ENCODE measurements at places on chromosomes 7 and 10.

- peak; percentile 70 for DNase-seq
Observed at GRCh38 chr10:124066781-124067714, 26.4 kb downstream of the CHST15 start.

- no peak for DNase-seq
Observed at GRCh38 chr7:85130702-85131101, 56.2 kb downstream of the SEMA3D start.

DNA sequence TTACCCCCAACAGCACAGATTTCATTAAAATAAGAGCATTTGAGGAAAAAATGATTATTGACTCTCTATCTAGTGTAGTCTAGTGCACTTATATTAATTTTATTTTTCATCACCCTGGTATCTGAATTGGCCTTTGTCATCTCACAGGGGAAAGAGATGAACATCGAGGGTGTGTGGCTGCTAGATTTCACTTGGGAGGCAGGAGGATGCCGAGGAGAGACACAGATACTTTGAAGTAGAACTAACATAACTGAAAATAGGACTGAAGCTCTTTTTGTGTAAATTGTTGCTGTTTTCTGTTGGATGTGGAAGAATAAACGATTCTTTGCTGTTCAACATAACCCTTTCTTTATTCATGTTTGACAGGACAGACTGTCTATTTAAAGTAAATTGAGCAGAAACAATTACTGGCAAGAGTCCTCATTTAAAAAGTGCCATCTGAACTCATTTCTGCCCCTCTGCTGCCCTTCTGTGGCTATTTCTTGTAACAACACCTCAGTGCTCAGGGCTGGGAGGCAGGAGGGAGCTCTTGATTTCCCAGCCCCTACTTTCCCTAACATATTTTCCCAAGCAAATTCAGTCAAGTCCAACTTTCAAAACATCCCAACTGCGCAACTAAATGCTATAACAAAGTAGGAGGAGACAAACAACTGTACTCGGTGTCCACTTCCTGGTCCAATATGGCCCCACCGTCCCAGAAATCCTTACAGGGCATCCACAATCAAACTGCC lies 15.6 kb downstream of the LYZL1 start:
- peak; percentile 78 for DNase-seq

- no peak for DNase-seq
Observed at GRCh38 chr7:1963575-1963974, 269.2 kb downstream of the MAD1L1 start.

DNA sequence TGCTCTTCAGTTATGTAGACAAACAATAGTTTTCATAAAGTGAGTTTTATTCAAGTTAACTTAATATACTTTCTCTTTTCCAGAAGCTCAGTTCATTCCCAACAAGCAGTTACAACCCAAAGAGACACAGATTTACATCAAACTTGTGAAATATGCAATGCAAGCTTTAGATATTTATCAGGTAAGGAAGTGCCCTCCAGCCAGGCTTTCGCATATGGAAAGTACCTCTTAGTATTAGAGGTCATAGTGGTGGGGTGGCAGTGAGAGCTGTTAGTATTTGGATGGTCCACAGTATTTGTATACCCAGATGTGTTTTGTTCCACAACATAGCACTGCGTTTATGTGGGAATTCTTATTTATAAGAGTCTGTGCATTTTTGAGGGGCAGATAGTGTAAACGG lies 32.1 kb downstream of the TRRAP start:
- no peak for DNase-seq

- DNase-seq: no peak
Observed at GRCh38 chr7:94612661-94613060, 43.3 kb downstream of the SGCE start.

- DNase-seq: no peak
Observed at GRCh38 chr7:121329191-121330052, 622 bp downstream of the WNT16 start.

GRCh38 chr10:124592736-124593430 lies 131.3 kb downstream of the LHPP start:
- no peak for DNase-seq

DNA sequence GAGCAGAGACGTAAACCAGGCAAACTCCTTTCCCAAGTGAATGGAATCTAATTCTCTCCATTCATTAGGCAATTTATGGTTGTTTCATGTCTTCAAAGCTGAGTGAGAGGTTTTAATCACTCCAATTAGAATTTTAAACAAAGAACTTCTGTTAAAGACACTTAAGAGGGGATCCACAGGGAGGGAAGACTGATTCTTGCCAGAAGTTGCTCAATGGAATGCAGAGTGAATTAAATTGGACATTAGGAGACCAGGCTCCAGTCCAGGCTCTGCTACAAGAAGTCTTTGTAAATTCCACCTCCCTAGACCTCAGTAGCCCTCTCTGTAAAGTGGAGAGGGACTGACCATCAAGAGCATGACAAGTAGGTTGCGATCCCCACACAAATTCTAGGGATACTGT lies 130.7 kb upstream of the TMEM72 start:
- DNase-seq: no peak

GRCh38 chr10:110498982-110499795 lies 1.5 kb downstream of the DUSP5 start:
- DNase-seq: no peak

GRCh38 chr10:79229071-79229541 lies 118.2 kb upstream of the PPIF start:
- no peak for DNase-seq

- no peak for DNase-seq
Observed at GRCh38 chr7:79512261-79512660, 58.8 kb upstream of the MAGI2 start.

DNA sequence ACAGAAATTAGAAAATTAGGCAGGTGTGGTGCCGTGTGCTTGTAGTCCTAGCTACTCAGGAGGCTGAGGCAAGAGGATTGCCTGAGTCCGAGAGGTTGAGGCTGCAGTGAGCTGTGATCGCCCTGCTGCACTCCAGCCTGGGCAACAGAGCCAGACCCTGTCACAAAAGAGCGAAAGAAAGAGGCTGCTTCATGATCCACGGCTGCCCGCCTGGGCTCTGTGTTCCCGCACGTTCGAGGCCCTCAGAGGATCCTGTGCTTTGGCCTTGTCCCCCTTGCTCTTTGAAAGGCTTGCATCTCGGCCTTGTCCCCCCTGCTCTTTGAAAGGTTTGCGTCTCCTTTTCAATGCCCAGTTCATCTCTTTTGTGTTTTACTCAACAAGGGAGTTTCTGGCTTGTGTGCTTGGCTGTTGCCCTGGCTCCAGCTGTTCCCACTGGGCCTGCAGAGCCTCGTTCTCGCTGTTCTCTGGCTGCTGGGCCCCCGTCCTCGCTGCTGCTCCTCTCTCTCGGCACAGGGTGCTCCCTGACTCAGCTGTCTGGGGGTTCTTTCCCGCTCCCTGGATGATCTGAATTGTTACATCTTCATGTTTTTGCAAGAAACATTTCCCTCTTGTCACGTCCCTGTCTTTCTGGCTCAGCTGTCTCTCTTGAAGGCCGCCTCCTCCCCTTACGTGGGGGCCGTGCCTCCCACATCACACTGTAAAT lies 45.1 kb upstream of the INPP5A start:
- no peak for DNase-seq

GRCh38 chr7:95951997-95952795 lies 179.8 kb downstream of the DYNC1I1 start:
- no peak for DNase-seq

DNA sequence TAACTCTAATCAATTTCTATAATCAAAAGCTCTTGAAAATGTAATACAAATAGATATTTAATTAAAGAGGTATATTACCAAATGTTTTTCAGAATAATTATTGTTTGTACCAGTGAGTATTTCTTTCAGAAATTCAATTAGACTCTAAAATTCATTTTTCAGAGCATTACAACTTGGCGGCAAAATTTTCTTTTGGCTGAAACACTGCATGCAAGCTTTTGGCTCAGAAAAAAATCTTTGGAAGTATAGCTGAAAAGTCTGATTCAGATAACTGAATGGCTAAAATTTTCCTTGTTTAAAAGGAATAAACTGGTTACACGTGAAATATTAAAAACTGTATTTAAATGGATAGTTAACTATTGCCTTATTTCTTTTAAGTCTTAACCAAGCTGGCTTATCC lies 202.6 kb upstream of the KAT6B start:
- DNase-seq: no peak

DNA sequence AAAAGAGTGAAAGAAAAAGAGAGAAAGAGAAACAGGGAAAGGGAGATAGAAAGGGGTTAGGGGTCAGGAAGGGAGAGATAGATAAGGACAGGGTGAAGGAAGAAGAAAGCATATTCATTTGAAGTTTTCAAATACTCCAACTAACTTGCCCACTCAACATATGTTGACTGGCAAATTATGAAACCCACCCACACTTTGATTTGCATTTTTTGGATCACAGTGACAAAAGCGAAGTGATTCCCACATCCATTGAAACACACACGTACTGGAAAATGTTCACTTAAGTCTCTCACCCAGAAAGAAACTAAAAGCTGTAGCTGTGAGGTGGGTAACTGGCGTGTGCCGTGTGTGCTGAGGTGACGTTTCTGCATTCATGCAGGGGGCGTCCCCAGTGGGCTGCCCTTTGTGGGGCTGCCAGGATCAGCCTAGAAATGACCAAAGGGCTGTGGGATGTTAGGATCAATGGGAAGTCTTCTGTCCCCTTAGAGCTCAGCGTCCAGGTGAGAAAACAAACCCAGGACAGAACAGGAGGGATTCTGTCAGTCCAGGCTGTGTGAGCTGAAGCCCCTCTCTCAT lies 134.9 kb upstream of the ADARB2 start:
- DNase-seq: no peak

GRCh38 chr10:108911814-108912541 lies 1011.3 kb downstream of the XPNPEP1 start:
- DNase-seq: no peak

- DNase-seq: no peak
Observed at GRCh38 chr7:93629291-93629801, 54.8 kb upstream of the CALCR start.

- DNase-seq: no peak
Observed at GRCh38 chr7:43864126-43864525, 5.2 kb downstream of the MRPS24 start.

DNA sequence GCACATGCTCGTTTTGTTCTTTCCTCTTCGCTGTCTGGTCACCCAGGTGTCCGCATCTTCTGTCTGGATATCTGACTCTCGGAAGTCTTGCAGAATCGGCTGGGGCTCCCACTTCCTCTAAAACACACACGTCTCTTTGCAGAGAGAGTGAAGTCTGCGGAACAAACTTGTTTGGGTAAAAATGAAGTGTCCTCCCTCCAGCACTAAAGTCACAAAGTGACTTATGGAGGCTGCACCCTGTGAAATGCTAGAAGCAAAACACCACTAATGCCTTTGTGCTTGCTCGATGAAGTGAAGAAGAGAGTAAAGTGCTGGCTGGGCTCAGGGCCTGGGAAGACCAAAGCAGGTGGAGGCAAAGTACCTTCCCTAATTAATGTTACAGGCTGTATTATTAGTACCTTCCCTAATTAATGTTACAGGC lies 71.4 kb downstream of the FGFR2 start:
- DNase-seq: no peak

DNA sequence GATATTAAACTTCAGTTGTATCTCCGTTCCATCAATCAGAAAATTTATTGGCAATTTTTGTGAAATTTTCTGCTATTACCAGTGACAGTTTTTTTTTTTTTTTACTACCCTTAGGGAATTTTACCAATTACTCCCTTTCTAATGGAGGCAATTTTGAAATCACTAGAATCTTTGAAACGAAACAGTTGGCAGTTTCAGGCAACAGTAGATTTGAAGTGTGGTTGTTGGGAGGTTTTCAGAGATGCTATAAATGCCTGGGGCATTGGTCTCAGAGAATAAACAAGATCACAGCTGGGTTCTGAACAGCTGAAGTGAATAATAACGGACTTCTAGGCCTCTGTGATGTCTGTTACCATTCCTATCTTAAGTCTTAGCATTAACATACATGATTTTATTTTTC lies 535.9 kb upstream of the POT1 start:
- DNase-seq: no peak

DNA sequence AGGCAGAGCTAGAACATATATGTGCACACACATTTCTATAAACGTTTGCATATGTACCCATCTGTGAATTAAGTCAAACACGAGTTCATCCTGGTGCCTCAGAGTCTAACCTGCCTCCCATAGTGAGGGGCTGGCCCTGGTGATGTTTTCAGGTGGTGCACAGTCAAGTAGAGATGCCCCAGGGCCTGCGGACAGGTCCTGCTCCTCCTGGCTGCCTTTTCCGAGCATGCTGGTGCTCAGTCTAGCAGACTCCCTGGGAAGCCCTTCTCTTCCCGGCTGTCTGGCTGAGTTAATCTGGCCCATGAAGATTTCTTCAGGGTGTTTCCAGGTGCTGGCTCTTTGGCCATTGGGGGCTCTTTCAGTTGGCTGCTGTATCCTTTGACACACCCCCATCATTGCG lies 14.3 kb downstream of the ADCY1 start:
- DNase-seq: no peak

GRCh38 chr7:70614237-70615045 lies 517.5 kb upstream of the GALNT17 start:
- DNase-seq: peak; percentile 75

- DNase-seq: no peak
Observed at GRCh38 chr10:133276435-133277201, at the start of gene ADAM8. TSS of gene ADAM8 (minus strand) at chr10:133276868. CDS start at chr10:133276817, 51 bp downstream.

GRCh38 chr10:132536877-132537683 lies 507 bp upstream of the INPP5A start:
- peak; percentile 99 for DNase-seq

DNA sequence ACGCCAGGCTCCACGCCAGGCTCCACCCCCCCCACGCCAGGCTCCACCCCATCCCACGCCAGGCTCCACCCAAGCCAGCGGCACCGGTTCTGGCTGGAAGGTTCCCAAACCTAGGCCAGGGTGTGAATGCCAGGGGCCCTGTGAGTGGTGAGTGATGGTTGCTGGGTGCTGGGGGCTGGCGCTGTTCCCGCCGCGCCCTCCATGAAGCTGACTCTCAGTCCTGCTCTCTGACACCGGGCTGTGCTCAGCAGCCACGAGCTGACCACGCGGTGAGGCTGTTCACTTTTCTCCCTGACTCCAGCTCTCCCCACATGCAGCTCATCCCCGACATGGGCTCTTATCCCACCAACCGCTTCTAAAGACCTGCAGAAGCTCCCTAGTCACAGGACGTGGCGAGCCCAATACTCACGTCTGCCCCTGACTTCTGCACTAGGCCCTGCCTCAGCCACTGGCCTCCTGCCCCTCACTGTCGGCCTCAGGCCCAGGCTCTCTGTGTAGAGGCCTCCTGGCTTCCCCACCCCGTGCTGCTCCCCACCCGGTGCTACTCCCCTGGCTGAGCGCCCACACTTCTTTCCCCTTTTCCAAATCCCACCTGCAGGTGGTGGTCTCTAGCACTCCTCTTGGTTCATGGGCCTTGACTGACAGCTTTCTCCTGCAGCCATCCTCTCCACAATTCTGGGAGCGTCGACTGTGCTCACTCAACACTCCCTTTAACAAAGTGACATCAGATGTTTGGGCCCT lies 603.0 kb downstream of the PTPRN2 start:
- no peak for DNase-seq

- DNase-seq: no peak
Observed at GRCh38 chr7:86961686-86962085, 97.8 kb downstream of the ELAPOR2 start.

- no peak for DNase-seq
Observed at GRCh38 chr7:134774119-134774518, 5.3 kb upstream of the CALD1 start.
